ENCODE measurements at places on chromosomes 2 and 18.

GRCh38 chr18:61791031-61791430, 101.8 kb downstream of the RNF152 start:
- DNase-seq, result no peak

DNA sequence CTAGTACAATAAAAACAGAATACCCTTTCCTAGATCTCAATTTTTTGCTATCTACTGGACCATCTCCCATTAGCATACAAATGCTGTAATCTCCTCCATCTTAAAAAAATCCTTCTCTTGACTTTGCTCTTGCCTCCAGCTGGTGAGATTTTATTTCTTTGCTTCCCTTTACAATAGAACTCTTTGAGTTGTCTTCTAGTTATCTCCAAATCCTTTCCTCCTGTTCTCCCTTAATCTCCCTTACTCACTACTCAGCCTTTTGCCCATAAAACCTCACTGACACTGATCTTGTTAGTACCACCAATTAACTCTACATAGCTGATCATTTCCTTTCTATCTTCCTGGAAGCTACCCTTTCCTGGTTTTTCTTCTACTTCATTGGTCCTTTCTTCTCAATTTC, 63.5 kb upstream of the FRZB start:
- DNase-seq, result no peak

GRCh38 chr2:202687276-202687675, 52.5 kb downstream of the FAM117B start:
- DNase-seq, result no peak

DNA sequence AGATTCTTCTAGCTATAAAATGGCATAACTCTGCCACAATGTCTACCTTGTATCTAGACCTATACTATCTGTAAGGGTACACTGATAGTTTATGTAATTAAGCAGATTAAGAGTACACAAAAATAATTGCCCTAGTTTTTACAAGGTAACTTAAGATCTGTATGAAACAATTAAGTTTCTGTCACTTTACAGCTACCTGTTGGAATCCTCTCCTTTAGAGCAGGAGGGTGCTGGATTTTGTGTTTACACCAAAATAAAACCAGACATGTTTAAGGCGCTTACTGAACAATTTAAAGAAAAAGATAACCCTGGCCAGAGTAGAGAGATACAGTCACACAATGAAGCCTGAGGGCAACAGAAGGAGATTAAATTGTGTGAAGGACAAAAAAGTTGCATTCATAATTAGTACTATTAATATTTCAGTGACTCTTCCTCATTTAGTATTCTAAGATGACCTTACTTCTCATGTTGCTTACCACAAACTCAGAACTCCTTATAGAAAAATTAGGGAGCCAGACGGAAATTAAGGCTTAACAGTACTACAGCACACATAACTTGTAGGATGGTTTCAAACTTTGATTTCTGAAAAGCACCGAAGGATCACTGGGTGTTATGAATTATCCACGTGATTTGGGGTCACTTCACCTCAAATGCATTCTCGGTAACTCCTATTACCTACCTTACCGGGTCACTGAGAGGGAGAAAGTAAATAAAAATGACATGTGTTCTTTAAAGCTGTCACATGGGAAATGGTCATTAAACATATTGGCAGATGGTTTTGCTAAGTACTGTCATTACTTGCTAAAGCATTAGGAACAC, 1.0 kb downstream of the DARS1 start:
- no peak for DNase-seq

DNA sequence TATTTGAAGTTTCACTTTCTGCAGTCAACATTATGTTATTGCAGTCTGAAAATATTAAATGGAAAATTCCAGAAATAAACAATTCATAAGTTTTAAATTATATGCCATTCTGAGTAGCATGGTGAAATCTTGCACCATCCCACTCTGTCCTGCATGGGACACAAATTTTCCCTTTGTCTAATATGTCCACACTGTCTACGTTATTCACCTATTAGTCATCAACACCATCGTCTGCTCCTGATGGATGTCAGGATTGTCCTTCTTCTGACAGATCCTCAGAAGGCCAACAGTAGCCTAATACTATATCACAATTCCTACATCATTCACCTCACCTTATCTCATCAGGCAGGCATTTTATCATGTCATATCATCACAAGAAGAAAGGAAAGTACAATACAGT, 163.1 kb downstream of the TXNL1 start:
- no peak for DNase-seq

DNA sequence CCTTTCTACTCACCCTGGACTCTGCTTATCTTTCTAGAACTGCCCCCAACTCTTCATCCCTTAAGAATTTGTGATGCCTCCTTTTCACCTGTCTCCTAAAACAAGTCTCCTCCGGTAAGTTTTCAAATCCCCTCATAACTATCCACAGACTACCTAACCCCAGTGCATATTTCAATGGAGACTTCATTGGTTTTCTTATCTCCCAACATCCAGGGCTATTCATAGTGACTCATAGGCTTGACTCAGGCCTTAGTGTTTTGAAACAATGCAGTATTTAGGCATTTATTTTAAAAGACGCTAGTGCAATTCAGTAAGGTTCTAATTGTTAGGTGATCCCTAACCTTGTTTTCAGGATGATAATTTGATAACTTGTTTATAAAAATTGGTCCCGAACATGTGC, 399.2 kb downstream of the CPS1 start:
- DNase-seq, result no peak

DNA sequence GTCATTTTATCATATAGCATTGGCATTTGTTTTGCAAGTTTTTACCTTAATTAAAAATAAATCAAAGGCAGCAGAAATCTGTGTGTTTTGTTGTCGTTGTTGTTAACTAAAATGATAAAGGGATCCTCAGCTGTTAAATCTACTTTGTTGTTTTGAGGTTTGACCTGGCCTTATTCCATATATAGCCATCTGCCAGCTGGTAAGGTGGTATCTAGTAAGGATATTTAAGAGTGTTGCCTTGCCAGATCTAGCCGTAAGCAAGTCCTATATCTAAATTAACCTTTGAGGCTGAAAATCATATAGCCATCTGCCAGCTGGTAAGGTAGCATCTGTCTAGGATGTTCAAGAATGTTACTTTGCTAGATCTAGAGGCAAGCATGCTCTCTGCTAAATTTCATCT, 56.6 kb downstream of the BMPR2 start:
- no peak for DNase-seq

DNA sequence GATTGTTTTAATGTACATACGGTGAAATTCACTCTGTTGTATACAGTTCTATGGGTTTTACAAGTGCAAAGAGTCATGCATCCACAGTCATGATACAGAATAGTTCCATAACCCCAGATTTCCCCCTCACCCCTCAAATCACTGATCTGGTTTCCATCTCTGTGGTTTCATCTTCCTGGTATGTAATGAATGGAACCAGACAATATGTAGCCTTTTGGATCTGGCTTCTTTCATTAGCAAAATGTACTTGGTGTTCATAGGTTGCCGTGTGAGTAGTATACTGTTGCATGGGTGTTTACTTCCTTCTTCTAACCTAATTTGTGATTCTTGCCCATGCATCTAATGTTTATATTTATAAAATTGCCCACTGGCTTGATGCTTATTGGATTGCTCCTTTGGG, 298.7 kb upstream of the NRP2 start:
- no peak for DNase-seq

DNA sequence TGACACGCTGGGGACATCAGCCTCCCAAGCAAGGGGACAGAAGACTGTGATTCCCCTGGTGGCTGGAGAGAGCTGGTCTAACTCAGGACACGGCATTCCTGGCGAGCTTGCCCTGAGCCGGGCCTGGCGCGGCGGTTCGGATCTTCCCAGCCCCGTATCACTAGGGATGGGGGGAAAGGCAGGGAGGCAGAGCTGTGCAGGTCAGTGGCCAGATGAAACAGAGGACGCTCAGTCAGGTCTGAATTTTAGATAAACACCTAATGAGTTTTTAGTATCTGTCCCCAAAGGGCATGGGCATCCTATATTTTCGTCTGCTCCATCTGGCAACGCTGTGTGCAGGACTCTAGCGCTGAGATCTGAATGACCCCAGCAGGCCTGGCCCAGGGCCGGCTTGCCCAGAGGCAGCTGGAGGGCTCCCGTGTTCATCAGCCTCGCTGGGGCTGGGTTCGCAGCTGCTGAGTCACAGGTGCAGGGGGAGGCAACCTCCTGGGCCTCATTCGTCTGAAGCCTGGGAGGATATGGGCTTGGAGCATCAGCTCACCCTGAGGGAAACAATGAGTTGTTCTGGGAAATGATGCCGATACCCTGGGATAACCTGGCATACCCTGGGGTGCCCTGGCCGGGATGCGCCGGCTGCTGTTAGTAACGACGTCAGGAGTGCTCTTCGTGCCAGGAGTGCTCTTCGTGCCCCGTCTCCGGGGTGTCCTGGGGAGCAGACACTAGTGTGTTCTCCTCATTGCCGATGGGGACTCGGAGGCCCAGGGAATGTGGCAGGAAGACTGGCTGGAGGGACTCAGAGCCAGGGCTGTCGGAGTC, 48.1 kb upstream of the HPCAL1 start:
- no peak for DNase-seq

DNA sequence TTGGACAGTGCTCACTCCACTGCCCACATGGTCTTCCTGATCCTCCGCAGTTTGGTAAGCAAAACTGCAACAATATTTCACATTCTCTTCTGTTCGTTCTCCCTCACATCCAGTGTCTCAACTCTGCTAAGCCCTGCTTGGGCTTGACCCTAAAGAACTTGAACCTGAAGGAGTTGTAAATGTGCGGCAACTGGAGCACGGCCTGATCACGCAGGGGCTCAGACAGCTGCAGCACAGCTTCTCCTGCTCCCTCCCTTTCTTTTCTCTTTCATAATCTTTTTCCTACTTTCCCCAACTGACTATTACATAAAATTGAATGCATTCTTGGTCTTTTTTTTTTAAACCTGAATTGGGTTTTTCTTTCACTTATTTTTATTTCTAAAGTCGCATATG, 10.2 kb downstream of the CYRIA start:
- DNase-seq, result no peak

GRCh38 chr2:106575955-106576354, 88.8 kb downstream of the CD8B2 start:
- no peak for DNase-seq

DNA sequence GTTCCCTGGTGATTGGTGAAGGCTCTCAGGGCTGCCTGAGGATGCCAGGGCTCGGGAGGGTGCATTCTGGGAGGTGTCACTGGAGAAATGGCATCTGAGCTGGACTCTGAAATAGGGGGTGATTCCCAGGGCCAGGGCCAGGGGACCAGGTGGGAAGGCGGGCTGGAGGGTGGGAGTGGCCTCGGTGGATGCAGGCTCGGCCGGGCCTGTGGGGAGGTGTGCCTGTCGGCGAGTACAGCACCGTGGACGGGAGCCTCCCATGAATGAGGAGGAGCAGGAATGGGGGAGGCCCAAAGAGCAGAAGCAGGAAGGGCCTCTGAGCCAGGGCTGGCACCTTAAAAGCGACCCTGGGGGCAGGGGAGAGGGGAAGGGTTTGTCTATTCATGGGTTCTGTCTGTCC, 116.8 kb downstream of the GBX2 start:
- no peak for DNase-seq

DNA sequence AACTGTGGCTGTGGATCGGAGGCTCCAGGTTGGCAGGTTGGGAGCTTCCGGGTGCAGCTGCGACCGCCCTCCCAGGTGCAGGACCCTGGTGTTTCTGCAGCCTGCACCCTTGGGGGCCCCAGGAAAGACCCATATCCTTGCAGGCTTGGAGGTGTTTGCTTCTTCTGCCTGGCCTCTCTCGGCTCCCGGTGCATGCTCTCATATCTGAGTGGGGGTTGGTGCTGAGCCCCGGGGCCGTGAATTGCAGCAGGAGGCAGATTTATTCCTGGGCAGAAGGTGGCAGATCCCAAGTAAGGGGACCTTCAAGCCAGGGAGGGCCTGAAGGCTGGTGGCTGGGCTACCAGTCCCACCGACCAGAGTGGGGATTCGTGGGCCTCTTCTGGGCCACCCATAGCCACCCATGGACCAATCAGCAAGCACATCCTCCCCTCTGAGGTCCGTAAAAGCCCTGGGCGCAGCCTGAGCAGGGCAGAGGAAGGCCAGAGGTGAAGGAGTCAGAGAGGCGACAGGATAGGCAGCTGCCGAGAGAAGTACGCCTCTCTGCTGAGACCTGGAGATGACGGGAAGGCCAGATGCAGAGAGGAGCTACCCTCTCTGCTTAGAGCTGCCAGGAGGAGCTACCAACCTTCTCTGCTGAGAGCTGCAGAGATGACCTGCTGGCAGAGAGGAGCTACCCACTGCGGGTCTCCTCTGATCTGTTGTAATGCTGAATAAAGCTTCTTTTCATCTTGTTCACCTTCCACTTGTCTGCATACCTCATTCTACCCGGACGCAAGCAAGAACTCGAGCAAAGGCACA, 1279.0 kb upstream of the LRRTM1 start:
- DNase-seq, result no peak

GRCh38 chr2:219155054-219155644, 5.5 kb downstream of the NHEJ1 start:
- DNase-seq, result no peak

GRCh38 chr2:72108121-72108520, 39.5 kb downstream of the CYP26B1 start:
- DNase-seq, result no peak

- no peak for DNase-seq
Observed at GRCh38 chr2:88738271-88738670, 46.8 kb downstream of the RPIA start.

DNA sequence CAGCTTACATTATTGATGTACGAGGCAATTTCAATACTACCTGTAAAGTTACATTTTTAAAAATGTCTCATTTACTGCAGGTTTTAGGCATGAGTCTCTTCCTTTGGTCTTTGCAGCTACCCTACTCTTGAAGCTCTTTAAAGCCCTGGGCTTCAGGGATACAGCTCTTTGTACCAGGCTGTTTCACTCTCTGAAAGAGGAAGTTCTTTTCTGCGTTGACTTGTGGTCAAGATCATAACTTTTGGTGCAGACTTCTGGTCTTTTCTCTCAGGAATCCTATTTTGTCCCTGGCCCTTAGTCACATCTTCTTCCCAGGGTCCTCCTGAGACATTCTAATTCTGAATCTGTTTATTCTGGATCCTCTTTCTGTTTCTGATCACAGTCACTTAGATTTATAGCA, 16.6 kb upstream of the HRH4 start:
- no peak for DNase-seq

DNA sequence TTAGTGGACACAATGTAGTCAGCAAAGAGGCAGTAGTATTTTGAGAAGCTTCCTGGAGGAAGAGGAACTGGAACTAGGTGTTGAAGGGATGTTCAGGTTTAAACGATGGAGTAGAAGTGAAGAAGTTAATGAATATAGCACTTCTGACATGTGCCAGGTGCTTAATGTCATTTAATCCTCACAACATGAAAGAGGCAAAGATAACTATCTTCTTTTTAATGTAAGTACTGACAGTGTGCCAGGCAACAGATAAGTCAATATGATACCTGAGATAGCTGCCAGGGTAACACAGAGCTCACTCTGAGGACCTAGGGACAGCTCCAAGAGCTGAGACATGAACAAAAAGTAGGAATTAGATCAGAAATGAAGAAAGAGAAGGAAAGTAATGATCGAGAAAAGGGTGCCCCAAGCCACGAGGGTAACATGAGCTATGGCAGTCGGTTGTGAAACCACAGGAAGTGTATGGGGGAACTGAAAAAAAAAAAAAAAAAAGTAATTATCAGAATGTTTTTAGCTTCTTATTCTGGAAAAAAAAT, 140.7 kb downstream of the RNF144A start:
- no peak for DNase-seq

GRCh38 chr2:168480825-168481585, 24.9 kb downstream of the CERS6 start:
- no peak for DNase-seq

All from GM04504 (cell line).